ENCODE measurements at places on chromosomes 3 and 15.
A peak's percentile ranks its signal among the peaks of the same experiment; 100 is the strongest.

DNA sequence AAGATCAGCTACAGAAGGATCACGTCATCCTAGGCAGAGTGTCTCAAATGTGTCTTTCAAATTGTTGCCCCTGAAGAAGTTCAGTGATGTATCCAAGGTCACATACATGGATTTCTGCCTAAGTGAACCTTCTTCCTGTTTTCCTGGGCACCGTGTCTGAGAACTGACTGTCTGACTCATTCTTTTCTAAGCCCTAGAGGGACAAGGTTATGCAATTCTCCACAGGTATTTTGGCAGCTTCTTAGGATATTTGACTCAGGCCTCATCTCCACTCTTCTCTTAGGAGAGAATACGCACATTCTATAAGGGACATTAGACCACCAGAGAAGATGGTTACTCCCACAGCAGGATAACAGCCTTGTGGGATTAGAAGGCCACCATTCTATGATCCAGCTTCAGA is 391.9 kb upstream of the THBS1 start:
- no peak for DNase-seq

- DNase-seq: no peak
Observed at GRCh38 chr3:195023576-195023975, 247.4 kb downstream of the XXYLT1 start.

- no peak for DNase-seq
Observed at GRCh38 chr3:18135060-18135814, 289.9 kb downstream of the SATB1 start.

- no peak for DNase-seq
Observed at GRCh38 chr3:110261141-110261540, 810.5 kb upstream of the NECTIN3 start.

- DNase-seq: no peak
Observed at GRCh38 chr3:198071602-198072287, 111.7 kb downstream of the LMLN start.

DNA sequence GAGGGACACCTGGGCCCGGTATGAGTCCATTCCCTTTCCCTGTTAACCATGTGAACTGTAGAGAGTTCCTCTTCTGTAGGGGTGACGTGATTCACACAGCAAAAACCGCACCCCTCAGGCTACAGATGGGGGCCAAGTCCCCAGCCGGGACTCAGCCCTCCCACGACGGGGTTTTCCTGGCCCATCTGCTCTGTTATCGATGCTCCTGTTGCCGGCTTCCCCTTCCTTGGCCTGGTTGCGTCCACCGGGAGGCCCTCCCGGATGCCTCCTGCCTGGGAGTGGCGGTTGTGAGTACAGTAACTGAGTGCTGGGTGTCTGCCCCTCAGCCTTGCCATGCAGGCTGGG is 817 bp upstream of the PLXNA1 start:
- DNase-seq: no peak

DNA sequence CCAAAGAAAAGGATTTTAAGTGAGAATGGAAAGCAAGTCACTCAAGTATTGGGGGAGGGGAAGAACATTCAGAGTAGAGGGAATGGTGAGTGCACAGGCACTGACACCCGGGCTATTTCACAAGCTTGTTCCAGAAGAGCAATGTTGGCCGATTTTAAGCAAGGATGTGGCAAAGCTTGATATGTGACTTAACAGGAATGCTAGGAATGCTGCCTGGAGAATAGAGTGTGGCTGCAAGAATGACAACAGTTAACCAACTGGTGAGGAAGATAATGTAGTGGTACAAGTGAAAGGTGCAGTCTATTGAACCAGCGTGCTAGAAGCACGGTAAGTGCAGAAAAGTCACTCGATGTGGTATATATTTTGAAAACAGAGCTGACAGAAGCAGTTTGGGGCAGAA is 6.2 kb upstream of the CCDC80 start:
- DNase-seq: no peak

DNA sequence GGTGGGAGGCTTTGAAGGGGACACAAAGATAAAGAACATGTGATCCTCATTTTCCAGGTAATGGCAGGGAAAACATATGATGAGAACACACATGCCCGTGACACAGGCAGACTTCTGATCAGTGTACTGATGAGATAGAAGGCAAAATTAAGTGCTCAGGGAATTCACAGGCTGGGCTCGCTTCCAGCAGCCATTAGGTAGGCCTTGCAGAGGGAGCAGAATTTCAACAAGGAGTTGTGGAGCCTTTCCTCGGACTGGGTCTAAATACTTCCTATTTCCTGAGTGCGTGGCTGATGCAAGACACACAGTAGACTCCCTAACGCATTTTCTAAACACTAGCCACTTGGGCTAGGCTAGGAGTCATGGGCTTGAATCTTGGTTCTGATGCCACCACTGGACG is 74.0 kb upstream of the ETV5 start:
- no peak for DNase-seq

GRCh38 chr3:100265016-100265415 is 4.2 kb downstream of the TBC1D23 start:
- peak; percentile 34 for DNase-seq

All from NCI-H2081 treated with DMSO at 0.1 percent for 48 hours (cell line).